ENCODE measurements at places on chromosomes 13 and 19.

- DNase-seq: no peak
These were observed 9.8 kb upstream of the ARRDC2 start for GRCh38 chr19:17997969-17998826.

DNA sequence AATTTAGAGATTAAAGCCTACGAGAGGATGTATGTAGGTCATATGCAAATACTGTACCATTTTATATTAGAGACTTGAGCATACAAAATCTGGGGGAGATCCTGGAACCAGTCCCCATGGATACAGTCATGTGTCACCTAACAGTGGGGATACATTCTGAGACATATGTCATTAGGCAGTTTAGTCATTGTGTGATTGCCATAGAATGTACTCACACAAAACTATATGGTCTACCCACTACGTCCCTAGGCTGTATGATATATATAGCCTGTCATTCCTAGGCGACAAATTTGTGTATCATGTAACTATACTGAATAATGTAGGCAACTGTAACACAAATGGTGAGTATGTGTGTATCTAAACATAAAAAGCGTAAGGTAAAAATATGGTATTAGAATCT, 62.8 kb downstream of the WDFY2 start:
- DNase-seq: no peak

DNA sequence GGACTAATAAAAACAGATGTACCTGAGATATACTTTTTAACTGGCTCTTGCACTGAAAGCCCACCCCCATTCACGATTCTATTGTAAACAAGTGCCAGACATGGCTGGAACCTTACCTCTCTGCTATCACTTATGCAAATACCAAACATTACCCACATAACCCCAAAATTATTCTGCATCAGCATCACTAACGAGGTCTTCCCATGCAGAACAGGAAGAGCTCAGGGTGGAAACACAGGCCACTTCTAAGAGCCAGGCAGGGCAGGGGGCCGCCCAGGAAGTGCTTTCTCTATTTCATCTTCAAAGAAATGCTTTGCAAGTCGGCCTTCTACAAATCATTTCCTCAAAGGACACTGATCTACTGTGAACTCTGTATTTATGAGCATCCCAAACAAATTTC, 7.3 kb downstream of the IRS2 start:
- DNase-seq: no peak

GRCh38 chr19:6739390-6739882, at the start of gene TRIP10:
TSS of gene TRIP10 (plus strand) at chr19:6739680. CDS start at chr19:6739762, 82 bp downstream.
- DNase-seq: peak; percentile 84

DNA sequence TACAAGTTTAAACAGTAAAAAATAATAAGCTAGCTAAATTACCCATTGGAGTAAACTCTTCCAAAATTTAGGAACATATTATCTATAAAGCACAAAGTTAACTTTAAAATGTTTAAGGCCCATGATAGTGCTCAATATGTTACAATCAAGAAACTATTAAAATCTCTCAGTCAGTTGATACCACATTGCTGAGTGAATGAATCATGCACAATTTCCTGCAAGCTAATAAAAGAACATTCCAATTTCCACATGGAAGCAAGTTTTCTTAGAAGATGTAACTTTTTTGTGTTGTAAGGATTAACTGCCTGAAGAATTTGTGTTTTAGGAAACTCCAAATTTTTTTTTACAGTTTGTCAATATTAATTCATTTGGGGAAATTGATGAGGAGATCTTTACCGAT, 666.6 kb downstream of the SLITRK1 start:
- DNase-seq: no peak

DNA sequence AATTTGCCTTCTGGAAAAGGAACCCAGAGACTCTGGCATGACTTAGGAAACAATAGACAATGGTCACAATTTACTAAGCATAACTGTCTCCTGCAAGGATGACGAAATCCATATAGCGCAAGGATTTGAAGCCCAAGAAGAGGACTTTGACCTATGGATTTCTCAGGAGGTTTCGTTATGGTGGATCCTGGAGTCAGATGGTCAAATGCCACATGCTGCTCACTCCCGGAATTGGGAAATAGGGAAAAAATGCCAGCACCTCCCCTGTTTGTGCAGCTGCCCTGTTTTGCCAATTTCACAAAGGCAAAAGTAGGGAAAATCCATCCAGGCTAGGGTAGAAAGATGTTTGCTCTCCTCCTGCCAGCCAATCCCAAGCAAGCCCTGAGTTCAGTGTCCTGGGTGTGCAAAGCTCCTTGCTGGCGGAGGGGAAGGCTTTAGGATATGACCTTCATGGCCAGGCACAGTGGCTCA, 23.4 kb downstream of the RDH8 start:
- DNase-seq: no peak

- no peak for DNase-seq
These were observed 13.2 kb upstream of the AKAP11 start for GRCh38 chr13:42258747-42259146.

DNA sequence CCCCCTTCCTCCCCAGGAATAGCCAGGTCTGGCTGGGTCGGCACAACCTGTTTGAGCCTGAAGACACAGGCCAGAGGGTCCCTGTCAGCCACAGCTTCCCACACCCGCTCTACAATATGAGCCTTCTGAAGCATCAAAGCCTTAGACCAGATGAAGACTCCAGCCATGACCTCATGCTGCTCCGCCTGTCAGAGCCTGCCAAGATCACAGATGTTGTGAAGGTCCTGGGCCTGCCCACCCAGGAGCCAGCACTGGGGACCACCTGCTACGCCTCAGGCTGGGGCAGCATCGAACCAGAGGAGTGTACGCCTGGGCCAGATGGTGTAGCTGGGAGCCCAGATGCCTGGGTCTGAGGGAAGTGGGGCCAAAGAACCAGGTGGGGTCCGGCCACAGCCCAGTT, 3.2 kb downstream of the KLK2 start:
- no peak for DNase-seq

Data from C1 segment of cervical spinal cord (tissue), 14 donors.